ENCODE measurements at places on chromosomes 3 and 15.

GRCh38 chr3:47440131-47440530 is 35.6 kb downstream of the SCAP start:
- no peak for DNase-seq

DNA sequence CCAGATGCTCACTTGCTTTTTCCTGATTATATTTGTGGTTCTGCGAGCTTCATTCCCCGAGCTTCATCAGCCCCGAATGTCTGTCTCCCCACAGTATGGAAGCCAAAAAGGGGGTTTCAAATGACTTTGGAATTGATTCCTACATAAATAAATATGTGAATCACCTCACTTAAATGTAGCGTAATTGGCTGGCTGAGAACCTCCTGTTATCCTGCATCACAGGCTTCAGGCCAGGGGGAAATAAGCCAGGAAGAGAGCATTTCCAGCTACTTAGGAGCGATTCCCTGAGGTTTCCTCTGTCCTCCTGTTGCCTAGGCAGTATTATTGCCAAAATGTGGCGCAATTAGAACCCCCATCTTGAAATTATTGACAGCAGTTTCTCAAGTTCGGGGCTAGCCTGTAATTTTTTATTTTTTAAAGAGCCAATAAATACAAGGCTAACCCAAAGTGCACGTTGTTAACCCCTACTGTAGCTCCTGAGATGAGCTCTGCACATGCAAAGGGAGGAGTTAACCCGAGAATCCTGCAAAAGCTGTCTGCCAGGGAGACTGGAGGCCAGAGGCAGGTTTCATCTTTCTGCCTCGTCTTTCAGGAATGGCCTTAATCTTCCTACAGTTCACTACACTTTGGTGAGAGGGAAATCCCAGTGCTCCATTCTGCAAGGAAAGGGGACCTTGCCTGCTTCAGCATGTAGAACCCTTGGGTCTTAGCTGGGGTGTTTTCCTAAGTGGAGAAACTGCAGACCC is 148.2 kb downstream of the ADAMTS9 start:
- DNase-seq: no peak

DNA sequence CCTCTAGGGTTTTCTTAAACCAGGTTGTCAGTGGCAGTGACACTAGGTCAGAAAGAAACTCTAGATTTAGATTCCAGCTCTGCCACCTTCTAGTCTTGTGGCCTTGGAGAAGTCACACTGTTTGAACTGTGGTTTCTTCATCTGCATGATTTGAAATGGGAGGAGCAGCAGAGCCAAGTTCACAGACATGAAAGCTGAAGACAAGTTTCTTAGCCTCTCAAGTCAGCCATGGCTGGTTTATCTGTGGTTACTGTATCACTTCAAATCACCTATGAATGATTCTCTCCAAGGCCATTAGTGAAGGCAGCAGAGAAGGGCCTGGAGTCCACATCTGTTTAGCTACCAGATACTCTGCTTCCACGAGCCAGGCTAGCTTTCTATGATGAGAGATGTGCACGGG is 15.6 kb downstream of the CLEC3B start:
- DNase-seq: no peak

DNA sequence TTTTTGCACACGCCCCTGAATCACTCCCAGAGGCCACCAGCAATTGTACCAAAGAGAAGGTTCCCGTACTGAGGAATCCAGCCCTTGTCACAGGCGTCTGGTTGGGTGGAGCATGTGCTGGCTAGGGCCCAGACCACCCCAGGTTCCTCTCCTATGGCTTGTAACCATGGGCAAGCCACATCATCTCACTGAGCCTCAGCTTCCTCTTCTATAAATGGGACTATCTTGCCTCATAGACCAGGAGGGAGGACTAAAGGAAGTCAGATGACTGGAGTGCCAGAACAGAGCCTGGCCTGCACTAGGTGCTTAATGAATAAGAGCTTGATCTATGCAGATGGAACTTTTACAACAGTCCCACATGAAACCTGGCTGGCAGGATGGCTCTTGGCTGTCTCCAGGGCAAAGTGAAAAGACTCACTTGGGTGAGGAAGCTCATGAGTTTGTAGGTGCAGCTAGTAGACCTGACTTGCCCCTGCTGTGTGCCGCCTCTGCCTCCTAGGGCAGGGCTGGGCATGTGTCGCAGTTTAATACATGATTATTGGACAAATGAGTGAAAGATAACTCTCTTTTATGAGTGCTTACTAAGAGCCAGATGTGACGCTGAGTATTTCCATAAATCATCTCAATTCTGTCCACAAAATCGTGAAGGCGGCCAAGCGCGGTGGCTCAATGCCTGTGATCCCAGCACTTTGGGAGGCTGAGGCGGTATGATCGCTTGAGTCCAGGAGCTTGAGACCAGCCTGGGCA is 29.3 kb downstream of the CTSH start:
- no peak for DNase-seq

- DNase-seq: no peak
Measured at GRCh38 chr3:89851974-89852621, 744.7 kb downstream of the EPHA3 start.

- DNase-seq: no peak
Measured at GRCh38 chr15:57726411-57726810, 19.9 kb downstream of the POLR2M start.

GRCh38 chr3:24508423-24508839 is 13.8 kb upstream of the THRB start:
- DNase-seq: no peak

DNA sequence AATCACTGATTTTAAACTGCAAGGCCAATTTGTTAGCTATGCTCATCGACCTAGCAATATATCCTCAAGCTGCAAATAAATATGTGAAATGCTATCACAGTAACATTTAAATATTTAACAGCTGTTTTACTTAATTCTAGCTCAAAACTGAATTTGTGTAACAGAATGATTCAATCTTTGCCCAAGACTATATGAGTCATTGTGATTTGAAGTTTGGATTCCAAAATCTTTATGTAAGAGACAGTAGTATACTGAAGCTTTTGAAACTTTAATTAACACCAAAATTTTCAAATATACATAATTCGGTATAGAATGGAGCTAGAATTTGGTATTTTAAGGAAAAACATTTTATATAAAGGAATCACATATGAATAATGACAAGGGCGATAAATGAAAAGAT is 603.0 kb upstream of the ROBO2 start:
- no peak for DNase-seq

- DNase-seq: no peak
Measured at GRCh38 chr15:27256446-27256845, 285.5 kb downstream of the GABRG3 start.

DNA sequence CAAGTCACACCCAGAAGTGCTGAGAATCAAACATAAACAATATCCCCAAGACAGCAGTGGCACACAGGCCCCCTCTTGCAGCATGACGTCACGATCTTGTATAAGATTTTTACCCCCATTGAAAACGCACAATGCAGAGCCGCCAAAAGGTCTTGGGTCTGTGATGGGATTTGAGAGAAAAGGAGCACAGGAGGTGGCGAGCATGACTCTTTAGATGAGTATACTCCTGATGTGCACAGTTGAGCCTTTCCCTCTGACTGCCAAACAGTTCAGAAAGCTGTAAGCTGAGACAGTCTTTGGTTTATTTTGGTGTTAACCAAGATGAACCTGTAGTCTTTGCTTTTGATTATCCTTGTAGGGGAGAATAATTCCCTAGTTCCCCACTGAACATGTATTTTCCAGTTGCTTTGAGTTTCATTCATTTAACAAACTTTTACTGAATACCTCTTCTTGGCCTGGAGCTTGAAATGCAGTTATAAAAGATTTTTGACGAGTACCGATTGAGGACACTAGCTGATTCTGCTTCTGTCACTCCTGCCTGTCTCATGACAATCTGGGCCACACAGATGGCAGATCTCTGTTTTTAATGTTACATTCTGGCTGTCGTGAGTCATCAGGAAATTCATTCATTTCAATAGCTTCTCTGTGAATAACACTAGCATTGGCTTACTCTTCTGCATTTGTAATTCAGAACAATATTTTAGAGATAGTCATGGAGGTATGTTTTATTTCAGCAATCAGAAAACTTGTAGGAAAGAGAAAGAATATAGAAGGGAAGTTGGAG is 28.9 kb downstream of the CFAP91 start:
- no peak for DNase-seq

- DNase-seq: no peak
Measured at GRCh38 chr3:40044487-40044886, 235.1 kb downstream of the MYRIP start.

DNA sequence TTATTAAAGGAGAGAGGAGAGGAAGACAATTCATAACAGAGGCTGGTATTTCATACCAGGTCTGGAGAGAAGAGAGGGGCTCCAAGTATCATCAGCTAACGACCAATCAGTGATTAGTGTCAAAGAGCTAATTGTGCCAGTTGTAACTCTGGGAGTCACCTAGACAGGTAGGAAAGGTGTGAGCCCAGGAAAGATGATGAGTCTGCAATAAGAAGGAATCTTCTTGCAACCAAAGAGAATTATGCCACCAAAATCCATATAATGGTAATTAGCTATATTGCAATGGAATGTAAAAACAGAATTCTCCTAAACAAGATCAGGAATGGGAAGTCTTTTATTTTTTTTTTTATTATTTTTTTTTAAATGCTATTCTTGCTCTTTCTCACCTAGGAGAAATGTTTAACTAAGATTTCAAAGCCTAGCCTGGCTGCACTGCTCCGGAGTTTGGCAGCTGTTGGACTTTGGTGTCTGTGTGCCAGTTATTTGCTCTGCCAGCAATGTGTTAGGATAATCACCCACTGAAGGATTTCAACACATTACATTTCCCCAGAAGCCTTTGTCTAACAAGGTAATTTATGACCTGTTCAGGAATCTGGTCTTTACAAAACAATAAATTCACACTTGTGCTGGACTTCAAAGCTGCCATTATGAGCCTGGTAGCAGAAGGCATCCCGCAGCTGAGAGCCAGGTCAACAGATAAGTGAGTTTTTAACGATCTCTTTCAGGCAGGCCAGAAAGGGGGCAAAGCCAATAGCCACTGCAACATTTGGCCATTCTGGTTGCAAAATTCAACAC is 89.4 kb downstream of the FOXB1 start:
- DNase-seq: no peak

DNA sequence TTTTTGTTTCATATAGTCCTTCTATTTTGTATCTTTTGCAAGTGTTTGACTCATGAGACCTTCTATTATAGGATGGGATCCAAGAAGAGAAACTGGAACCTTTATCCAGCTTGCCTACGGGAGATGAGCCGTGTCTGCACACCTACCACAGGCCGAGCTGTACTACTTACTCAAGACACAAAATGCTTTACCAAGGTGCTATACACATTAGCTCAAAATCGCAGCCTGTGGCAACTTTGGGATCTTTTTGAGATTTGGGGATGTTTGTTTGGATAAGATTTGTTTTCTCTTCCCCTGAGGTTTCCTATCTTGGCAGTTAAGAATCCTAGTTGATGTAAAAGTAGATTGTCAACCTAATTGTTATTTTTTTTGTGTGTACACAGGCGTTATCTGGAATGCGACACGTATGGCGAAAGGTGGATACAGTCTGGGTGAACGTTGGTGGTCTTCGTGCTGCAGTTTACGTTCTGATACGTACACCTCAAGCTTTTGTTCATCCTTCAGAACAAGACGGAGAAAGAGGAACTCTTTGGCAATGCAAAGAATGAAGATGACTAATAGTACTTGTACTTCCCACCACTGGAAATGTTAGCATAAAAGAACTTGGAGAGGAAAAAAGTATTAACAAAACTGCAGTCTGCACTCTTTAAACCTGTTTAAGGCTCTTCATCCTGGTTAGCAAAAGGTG is 13.1 kb upstream of the SETD5 start:
- DNase-seq: no peak

GRCh38 chr3:82629937-82630336 is 868.5 kb upstream of the GBE1 start:
- no peak for DNase-seq

GRCh38 chr3:126654571-126655383 is at the start of gene TXNRD3:
Gene TXNRD3, minus strand, starts transcription at chr3:126655124.
- DNase-seq: peak; percentile 71

GRCh38 chr3:164687211-164687610 is 391.1 kb downstream of the SI start:
- DNase-seq: no peak

- no peak for DNase-seq
Measured at GRCh38 chr15:46266661-46267060, 631.8 kb downstream of the SQOR start.

- DNase-seq: no peak
Measured at GRCh38 chr3:114974387-114974786, 172.7 kb downstream of the ZBTB20 start.

GRCh38 chr3:72193771-72194430 is 409.0 kb upstream of the PROK2 start:
- no peak for DNase-seq

- DNase-seq: no peak
Measured at GRCh38 chr3:156664011-156664830, 10.2 kb upstream of the TIPARP start.

DNA sequence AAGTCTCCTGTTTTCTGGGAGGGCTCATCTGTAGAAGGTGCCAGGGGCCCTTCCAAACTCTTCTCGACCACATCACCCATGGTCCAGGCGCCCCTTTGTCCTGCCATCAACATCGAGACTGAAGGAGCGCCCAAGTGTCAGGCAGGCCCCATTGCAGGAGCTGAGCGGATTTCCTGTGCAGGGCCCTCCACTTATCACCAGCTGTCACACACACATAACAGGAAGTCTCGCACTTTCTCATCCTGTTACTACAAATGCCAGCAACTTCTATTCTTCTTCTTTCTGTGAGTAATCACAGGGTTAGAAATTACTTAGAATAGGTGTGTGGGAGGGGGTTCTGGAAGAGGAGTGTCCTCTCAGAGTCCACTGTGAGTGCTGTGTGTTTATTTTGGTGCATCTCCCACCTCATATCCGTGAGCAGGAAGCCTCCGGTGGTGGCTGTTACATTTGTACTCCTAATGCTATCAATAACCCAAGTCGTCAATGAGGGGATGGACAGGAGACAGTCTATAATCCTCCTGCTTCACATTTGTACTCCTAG is at the start of gene KLHL6:
Gene KLHL6, minus strand, starts transcription at position 166 of the 541 bp plus-strand sequence. Its CDS starts 53 bp downstream, at position 113.
- DNase-seq: peak; percentile 80

GRCh38 chr3:83890039-83890762 is 1068.6 kb upstream of the CADM2 start:
- DNase-seq: no peak

DNA sequence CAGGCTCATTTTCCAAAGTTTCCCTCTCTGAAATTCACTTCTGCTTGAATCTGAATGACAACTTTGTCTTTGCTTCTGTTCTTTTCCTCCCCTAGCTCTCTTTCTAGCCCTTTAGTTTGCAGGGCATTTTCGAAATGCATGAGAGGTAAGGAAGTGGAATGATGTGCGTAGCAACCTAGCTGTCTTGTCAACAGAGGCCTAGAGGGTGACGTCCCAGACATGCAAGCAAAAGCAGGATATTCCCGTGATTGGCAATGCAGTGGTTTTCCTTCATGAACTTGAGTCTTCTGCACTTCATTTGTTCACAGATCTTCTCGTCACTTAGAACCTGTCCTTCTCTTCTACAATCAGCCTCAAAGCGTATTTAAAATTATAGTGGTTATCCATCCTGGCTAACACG is 51.9 kb upstream of the PPP4R2 start:
- DNase-seq: no peak
